ENCODE measurements at places on chromosomes 3 and 15. TPM values are rescaled to one million over a fixed set of nuclear protein-coding genes. Genes with fewer than 3 reads are reported as not detected.

DNA sequence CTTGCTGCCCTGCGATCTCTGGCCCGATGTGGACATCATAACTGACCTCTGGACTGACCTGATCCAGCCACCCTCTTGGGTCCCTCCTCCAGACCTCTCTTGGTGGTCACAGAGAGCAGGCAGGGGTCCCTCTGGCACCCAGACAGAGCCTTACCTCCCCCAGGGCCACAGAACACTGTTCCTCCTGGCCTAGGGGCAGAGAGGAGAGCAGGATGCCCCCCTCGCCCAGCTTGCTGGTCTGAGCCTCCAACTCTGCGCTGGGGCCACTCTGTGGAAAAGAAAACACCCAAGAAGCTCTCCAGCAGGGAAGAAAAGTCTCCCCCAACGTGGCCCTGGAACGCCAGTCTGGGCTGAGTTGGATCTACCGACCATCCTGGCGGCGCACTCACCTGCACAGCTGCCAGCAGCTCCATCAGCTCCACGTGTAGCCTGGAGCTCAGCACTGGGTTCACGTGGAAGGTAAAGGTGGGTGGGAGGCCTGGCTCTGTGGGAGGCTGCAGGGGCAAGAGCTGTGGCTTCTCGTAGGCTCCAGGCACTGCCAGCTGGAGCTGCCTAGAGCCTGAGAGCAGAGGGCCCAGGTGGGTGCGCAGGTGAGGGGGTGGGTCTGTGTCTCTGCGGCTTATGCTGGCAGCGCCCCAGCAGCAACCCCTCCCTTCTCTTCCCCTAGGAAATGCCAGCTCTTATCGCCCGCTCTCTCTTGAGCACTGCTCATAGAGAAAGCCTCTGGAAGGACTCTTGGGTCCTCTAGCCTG is 6.0 kb downstream of the PLA2G4F start:
- no peak overlapping the region for H3K4me3 ChIP-seq
- no peak overlapping the region for H3K27ac ChIP-seq
- H3K4me1 ChIP-seq = peaks cover 2% of the 10 kb centered on the region
- DNase-seq = no peak
- no peaks in the 10 kb centered on the region for H3K36me3 ChIP-seq
- H3K27me3 ChIP-seq = no peaks in the 10 kb centered on the region

Gene PIGB
- 26.7 TPM for total RNA-seq

DNA sequence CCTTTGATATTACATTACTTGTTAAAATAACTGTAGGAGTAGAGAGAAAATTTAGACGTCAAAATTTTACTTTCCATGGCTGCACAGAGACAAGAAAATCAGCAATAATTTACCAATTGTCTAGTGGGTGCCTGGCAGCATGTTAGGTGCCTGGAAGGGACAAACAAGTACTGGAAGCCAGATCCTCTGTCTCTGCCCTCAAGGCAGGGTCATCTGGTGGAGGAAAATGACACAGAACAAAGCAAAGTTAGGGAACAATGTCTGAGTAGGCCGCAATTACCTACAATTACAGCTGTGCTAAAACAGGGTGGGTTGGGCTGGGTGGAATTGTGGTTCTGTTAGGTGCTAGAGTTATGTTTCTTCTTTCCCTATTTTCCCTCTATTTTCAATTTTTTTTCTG is 7.4 kb downstream of the CCDC174 start:
- H3K36me3 ChIP-seq = peaks cover 85% of the 10 kb centered on the region
- DNase-seq = no peak
- H3K27me3 ChIP-seq = no peaks in the 10 kb centered on the region
- no peak overlapping the region for H3K27ac ChIP-seq

GRCh38 chr15:96732704-96733103 is 402.2 kb downstream of the NR2F2 start:
- H3K27me3 ChIP-seq = no peaks in the 10 kb centered on the region
- H3K4me3 ChIP-seq = no peak overlapping the region
- no peak overlapping the region for H3K27ac ChIP-seq

DNA sequence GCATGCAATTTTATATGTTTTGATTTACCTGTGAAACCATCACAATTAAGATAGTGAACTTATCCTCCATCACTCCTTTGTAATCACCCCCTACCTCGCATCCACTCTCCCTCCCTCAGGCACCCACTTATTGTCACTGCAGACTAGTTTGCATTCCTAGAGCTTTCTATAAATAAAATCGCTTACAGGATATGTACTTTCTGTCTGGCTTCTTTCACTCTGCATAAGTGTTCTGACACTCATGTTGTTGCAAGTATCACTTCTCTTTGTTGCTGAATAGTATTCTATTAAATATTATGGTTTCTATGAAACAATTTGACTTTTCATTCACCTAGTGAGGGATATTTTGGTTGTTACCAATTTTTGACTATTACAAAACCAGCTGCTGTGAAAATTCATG is 139.3 kb downstream of the RSRC1 start:
- no peaks in the 10 kb centered on the region for H3K4me1 ChIP-seq
- H3K27me3 ChIP-seq = no peaks in the 10 kb centered on the region
- H3K36me3 ChIP-seq = no peaks in the 10 kb centered on the region
- DNase-seq = no peak
- no peak overlapping the region for H3K27ac ChIP-seq

DNA sequence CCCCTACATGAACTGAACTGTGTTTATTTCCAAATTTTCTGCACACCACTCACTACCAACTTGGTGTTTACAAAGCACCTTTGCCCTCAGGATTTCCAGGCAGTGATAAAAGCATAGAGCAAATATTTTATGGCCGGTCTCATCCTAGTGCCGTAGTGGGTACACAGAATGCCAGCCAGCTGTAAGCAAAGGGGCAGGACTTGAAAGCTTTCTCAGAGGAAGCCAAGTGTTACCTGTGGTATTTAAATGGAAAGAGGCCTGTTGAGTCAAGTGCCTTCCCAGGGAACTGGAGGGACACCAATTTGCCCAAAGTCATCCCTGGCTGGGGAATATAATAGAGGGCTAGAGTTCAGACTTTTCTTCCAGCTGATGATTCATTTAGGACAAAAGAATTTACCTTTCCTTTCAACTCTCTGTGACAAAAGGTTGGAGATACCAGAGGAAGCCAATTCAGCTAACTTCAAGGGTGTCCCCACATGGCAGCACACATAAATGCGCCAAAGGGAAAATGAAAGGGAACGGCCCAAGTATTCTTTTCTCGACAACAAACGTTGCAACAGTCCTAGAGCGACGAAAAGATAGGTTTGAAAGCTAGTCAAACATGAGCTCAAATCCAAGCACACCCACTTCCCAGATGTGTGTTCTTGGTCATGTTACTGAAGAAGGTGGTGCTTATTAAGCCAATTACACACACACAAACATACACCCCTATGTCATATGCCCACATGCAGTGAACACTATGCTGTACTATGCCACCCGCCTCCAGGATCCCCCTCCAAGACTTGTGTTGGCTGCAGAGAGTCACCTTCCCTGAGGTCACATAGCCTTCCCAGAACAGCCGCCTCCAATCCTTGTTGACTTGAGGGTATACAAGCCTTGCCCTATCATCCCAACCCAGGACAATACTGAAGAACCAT is 27.7 kb downstream of the MAGI1 start:
- no peak for DNase-seq
- H3K36me3 ChIP-seq = no peaks in the 10 kb centered on the region
- no peak overlapping the region for H3K27ac ChIP-seq

Gene ZKSCAN7
- total RNA-seq = 2.5 TPM

All from thoracic aorta (tissue), 2 donors.